ENCODE measurements at places on chromosomes 1 and 21.

DNA sequence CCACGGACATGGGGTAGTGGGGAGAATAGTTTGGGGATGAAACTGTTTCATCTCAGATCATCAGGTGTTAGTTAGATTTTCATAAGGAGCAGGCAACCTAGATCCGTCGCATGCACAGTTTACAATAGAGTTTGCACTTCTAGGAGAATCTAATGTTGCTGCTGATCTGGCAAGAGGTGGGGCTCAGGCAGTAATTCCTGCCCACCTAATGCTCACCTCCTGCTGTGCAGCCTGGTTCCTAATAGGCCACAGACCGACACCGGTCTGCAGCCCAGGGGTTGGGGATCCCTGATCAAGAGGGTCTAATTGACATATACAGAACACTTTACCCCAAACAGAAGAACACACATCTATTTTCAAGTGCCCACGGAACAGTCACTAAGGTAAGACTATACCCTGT, 275.1 kb downstream of the PTPRU start:
- no peak for DNase-seq

GRCh38 chr1:2633936-2634491, 1.2 kb upstream of the MMEL1 start:
- no peak for DNase-seq

- DNase-seq: no peak
Measured at GRCh38 chr1:178969226-178969987, 56.3 kb upstream of the FAM20B start.

DNA sequence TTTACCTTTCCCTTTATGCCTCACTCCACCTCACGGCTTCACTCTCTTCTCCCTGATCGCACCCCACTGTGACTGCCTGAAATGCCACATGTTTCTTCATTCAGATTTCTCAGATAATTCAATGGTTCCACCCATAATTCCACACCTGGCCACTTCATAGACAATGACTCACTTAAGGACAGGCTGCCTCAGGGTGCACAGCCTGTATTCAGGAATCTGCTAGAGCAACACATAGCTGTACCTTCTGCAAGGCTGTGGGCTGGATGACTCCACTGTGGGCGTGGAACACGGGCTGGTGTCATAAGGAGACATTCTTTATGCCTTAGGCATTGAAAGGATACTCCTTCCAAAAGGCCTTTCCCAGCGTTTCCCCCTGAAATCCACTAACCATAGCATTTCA, 36.1 kb downstream of the L1TD1 start:
- no peak for DNase-seq

- DNase-seq: no peak
Measured at GRCh38 chr1:183226963-183227362, 40.9 kb downstream of the LAMC2 start.

DNA sequence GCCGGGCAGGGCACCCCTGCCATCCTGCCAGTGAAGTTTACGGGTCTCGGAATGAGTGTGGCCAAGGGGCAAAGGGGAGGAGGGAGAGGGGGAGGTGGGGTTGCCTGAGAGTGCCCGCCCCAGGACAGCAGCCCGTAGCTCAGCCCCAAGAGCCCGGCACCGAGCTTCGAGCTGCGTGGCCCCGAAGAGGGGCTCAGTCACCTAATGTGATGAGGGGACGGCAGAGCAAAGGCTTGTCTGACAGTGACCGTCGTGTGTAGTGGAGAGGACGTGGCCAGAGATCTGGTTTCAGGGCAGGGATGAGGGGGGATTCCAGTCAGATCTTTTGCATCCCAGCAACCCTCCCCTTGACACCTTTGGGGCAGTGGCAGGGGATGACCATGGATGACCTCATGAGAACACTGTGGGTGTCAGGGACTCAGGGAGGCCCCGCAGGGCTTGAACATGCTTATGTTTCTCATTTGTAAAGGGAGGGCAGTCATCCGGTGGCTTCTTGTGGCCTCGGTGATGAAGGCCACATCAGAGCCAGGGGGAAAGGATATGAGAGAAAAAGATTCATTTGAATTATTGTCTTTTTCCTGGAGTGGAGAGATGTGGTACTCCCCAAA, 1.1 kb upstream of the TRPM2 start:
- DNase-seq: no peak

GRCh38 chr1:108692724-108693655, 880 bp downstream of the PRPF38B start:
- DNase-seq: peak; percentile 46

DNA sequence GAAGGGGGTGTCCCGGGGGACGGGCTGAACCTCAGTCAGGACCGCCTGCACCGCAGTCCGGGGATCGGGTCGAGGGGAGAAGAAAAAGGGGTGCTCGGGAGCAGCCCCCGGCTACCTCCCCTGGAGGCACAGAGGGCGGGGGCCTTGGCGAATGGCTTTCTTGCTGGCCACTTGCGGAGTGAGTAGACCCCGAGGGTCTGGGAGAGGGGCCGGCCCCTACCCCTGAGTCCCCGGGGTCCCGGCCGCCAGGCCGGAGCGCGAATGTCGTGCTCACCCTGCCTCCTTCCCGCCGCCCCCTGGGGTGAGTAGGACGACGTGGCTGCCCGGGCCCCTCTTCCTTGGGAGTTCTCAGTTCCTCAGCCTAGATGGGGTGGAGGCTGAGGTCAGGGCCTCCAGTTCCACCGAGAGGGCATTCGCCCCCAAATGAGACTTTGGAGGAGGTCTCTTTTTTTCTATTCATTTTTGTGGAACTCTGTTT, 113.0 kb downstream of the OSBPL9 start:
- no peak for DNase-seq

DNA sequence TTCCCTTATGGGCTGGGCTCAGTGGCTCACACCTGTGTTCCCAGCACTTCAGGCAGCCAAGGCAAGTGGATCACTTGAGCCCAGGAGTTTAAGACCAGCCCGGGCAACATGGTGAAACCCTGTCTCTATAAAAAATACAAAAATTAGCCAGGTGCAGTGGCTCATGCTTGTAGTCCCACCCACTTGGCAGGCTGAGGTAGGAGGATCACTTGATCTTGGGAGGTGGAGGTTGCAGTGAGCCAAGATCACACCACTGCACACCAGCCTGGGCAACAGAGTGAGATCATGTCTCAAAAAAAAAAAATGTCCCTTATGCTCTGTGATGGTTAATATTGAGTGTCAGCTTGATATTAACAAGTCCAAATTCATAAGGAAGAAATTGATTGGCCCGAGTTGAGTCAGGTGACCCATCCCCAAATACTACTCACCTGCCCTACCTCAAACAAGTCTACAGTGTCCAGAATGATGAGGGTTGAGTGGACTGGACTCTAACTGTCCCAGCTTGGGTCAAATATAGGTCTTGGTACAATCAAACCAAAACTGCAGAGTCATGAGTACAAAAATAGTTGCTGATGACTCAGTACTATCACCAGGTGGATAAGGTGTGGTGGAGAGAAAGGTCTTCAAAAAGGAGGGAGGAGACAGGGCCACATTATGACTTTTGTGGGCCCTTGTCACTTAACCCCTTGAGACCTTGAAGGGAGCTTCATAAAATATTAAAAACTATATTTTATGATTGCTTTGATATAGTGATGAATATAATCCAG, 161.0 kb downstream of the ZNF326 start:
- no peak for DNase-seq

DNA sequence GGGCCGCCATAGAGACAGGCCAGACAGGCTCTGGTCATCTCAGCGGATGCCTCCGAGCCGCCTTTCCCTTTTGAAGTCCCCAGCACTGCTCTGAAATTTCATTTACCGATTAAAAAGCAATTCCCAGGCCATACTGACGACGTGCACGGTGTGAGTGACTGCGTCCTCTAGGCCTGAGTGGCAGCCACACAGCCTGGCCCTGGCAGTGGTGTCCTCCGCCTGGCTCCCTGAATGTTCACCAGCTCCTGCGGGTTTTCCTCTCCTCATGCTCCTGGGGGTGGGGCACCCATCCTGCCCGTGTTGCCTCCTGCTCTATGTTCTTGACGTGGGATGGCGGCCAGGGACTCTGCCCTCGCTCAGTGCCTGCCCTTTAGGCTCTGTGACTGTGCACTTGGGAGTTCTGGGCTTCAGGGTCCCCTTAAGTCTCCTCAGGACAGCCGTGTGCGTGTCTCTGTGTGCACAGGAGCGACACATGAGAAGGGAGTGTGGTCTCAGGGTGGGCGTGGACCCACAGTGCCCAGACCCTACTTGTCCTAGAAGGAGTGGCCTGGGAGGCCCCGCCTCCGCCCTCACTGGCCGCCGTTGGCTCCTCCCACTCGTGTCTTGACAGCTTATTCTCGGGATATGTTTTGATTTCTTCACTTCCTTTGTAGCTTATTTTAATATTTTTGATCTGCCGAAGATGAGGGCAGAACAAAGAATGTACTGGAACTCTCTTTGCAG, 3.6 kb downstream of the SKI start:
- no peak for DNase-seq

DNA sequence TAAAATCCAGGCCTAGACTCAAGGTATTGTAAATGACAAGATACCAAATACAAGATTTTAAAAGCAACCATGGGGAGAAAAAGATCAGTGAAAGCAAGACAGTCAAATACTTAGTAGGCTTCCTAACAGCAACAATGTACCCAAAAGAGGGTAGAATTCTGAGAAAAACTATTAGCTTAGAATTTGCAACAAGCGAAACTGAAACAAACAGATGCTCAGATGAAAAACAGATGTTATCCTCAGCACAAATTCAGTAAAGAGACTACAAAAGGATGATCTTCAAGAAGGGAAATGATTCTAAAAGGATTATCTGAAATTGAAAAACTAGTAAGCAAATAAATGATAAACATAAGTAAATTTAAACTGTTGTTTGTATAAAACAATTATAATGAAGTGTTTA, 40.0 kb downstream of the PDC start:
- no peak for DNase-seq

- DNase-seq: no peak
Measured at GRCh38 chr21:42214081-42214750, 4.7 kb upstream of the ABCG1 start.

DNA sequence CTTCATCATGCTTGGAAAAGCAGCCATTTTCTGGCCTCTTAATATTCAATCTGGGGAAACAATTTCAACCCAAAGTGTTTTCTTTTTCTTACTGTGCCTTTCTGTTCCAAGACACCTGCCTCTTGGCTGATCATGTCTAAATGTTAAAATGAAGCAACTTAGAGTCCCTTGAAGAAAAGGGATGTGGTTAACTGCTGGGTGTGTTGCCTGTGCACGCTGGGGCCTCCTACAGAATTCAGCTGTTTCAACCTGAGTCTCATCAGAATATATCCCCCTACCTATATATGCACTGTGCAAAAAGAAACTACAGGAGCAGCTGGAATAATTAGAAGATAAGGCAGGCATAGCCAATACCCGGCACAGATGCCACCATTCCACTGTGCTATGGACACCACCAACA, 222.0 kb downstream of the OMA1 start:
- no peak for DNase-seq

DNA sequence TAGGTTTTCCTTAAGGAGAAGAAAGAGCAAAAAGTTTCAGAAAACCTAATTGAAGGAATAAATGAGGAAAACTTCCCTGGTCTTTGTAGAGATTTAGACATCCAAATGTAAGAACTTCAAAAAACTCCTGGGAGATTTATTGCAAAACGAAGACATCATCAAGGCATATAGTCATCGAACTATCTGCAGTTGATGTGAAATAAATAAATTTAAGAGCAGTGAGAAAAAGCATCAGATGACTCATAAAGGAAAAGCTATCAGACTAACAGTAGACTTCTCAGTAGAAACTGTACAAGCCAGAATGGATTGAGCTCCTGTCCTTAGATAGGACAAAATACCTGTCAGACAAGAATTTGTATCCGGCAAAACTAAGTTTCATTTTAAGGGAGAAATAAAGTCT, 569.4 kb upstream of the ADAMTS5 start:
- DNase-seq: no peak

DNA sequence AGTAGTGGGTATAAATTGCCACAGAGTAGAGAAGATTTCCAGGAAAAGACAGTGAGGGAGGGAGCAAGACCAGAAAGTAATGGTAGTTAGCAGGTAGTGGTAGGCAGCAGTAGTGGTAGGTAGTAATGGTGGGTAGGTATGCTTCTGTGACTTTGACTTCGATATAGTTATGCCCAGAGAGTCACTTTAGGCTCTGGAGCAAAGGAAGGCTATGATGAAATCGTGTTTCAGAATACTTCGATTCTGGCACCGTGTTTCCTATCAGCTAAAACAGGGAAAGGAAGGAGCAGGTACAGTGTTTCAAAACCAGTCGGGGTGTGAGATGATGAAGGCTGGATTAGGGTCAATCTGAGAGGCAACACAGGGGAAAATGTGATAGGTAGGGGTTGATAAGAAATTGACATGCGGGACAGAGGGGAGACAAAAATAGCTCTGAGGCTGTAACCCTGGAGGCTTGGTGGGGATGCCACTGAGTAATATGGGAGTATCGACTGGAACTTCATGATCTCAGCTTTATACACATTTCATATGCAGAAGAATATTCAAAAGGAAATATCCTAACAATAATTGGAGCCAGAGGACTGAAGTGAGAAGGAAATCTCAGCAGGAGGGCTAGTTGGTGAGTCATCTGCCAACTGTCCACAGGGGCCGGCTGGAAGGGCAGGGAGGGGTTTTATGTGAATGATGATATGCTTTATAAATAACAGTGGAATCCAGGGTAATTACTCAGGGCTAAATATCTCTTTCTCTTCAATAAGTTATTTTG, 25.2 kb upstream of the TRIM45 start:
- no peak for DNase-seq

- DNase-seq: no peak
Measured at GRCh38 chr1:2354511-2355372, 36.6 kb downstream of the MORN1 start.

DNA sequence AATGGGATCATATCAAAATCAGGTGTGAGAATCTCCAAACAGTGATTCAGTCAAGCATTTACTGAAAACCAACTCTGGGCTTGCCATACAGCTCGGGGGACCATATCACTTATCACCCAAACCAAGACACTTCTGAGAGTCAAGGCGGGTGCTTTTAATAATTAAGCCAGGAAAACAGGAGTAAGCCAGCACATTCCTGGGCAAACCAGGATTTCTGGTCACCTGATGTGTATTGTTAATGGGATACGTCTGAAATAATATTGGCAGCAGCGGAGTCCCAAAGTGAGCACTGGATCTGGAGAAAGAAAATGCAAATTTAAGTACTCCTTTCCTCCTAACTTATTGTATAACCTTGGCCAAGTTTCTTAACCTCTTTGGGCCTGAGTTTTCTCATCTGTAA, 17.6 kb downstream of the OSCP1 start:
- no peak for DNase-seq

Measured in retinal pigment epithelial cell (primary cell).